ENCODE measurements at places on chromosomes 6 and 20.

- DNase-seq, result no peak
These were observed 98.3 kb upstream of the SASH1 start for GRCh38 chr6:148244217-148244935.

GRCh38 chr6:108883172-108883571 is 35.0 kb downstream of the ARMC2 start:
- no peak for DNase-seq

GRCh38 chr6:149445573-149445972 is 39.2 kb downstream of the ZC3H12D start:
- no peak for DNase-seq

DNA sequence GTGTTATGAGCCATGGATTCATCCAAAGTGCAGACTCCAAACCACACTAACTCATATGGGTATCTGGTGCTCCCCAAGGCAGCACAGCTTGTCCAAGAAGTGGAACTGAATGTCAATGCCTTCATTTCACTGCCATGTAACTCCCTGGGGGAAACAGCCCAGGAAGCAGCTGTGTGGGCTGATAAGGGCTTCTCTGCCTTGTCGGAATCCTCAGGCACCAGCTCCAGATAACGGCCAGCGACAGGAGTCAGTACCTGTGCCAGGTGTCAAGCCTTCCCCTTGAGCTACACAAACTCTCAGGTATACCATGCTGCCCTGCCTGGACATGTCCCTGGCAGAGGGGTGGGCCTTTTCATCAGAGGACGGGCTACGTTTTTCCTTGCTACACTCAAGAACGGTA is 751.9 kb upstream of the CHD6 start:
- DNase-seq, result no peak

- no peak for DNase-seq
These were observed 129.7 kb upstream of the AHI1 start for GRCh38 chr6:135627092-135627715.

DNA sequence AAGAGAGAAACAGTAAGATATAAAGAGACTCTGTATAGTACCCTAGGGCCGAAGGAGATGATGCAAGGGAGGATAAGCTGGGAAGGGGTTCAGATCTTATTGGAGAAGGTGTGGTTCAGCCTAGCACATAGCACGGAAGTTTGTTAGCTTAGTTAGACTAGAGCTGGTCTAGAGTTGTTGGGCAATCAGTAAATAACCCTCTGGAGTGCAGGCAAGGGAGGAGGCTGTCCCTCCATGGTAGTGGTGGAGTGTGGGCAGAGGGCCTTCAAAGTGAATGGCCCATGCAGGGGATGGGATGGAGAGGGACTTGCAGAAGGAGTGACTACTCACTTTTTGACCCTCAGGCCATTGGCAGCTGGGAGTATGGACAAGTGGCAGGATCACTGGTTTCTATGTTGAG is 20.0 kb downstream of the TULP4 start:
- no peak for DNase-seq

DNA sequence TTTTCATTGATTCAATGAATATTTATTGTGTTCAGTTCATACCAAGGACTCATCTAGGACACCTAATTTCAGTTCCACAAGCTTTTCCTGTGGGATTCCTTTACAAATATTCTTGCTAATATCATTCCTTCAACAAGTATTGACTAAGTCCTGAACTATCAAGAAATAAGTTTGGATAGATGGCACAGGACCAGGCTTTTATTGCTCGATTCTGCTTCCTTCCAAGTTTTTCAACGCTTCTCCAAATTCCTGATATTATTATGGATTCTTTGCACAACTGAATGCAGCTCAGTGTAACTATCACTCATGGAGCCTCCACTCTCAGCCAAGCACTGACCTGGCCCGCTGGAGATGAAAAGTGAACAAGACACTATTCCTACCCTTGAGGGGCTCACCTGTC is 32.7 kb upstream of the COL21A1 start:
- DNase-seq, result no peak

All from T-cell (primary cell).